GM04504 (cell line): ENCODE measurements at places on chromosomes 5 and 9.

- DNase-seq: no peak
These were observed 935.8 kb upstream of the EDIL3 start for GRCh38 chr5:85320495-85320894.

- DNase-seq: no peak
These were observed 75.6 kb upstream of the SLC44A1 start for GRCh38 chr9:105168870-105169319.

DNA sequence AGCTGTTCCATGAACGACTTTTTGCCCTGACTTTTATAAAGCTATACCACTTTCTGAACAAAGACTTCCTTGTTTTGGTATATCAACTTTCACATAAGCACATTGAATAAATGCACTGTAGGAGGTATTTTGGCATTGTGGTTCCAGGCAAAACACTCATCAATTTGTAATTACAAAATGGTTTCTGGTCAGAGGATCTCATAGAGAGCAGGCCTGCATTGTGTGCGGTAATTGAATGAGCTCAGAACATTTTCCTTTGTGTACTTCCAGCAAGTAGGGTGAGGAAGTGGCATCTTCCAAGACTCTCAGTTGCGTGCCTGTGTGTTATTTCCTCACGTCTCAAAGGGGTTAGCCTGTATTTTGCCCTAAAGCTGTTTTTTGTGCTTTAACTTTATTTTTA, 89.2 kb downstream of the PDE6A start:
- DNase-seq: no peak

DNA sequence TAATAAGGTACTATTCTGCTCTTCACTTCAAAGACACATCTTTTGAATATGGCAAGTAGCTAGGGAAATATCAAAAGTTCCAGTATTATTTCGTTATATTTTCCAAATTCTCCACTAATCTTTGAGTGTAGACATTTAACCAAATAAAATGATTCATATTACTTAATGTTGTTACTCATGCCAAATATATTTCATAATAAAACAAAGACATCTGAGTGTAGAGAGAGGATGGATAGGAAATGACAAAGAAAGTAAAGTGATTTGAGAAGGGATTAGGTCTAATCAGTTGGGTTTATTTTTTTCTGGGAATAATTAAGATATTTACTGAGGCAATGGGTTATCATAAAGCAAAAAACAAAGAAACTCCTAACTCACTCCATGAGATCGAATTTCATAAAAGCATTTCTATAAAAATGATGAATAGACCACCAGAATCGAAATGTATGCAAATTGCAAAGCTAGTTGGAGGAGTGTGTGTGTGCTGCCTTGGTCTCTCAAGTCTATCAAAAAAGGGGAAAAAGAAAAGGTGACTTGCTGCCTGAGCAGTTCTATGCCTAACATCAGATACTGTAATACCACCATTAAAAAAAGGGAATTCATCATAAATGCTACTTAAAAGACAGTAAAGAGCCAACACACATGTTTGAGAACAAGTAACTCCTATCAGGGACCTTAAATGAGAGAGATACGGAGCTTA, 255.5 kb downstream of the PDE4D start:
- no peak for DNase-seq

- no peak for DNase-seq
These were observed 32.8 kb upstream of the TNFAIP8 start for GRCh38 chr5:119322948-119323537.

DNA sequence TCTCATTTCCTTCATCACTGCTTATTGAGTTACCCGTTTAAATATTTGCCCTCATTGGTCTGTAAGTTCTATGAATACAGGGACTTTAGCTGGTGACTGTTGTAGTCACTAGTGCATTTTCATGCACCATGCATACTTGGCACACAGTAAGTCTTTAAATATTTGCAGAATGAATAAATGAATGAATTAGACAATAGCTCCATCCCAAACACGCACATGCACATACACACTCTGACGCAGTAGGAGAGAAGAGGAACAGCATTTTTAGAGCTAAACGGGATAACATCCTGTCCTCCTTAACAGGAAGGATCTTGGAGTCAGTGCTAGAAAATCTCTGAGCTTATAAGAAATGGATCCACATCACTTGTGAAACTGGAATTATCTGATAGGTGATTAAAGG, 447.7 kb downstream of the KIF4B start:
- DNase-seq: no peak

DNA sequence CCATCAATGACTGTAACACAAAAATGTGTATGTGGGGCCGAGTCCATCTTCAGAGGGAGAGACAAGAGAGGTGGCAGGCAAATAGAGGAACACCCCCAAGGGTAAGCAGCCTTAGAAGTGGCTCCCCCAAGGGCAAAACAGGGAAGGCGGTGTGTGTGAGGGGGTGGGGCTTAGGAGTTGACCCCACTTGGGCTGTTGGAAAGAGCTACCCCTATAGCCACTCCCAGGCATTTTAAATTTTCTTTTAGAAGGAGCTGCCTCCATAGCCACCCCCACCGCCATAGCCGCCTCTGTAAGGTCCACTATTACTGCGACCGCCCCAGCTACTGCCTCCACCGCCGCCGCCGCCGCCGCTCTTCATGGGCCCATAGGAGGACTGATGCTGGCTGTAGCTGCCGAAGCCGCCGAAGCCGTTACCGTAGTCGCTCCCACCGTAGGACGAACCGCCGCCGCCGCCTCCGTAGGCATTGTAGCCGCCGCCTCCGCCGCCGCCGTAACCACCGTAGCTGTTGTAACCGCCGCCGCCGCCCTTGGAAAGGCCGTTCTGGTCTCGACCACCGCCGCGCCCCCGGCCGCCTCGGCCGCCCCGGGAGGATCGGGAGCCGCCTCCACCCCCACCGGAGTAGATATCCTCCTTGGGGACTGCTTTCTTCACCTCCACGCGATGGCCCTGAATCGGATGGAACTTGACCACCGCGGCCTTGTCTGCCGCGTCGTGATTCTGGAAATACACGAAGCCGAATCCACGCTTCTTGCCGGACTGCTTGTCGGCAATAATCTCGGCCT, 1.1 kb downstream of the HNRNPA0 start:
- no peak for DNase-seq

GRCh38 chr9:91086657-91087461, 274.9 kb downstream of the AUH start:
- no peak for DNase-seq
